Amniotic stem cell (primary cell): ENCODE measurements at places on chromosomes 11 and 22.

- DNase-seq: no peak
Measured at GRCh38 chr11:10481560-10482349, 26.7 kb downstream of the AMPD3 start.

GRCh38 chr11:9075556-9075955 lies 15.8 kb downstream of the SCUBE2 start:
- DNase-seq: no peak

DNA sequence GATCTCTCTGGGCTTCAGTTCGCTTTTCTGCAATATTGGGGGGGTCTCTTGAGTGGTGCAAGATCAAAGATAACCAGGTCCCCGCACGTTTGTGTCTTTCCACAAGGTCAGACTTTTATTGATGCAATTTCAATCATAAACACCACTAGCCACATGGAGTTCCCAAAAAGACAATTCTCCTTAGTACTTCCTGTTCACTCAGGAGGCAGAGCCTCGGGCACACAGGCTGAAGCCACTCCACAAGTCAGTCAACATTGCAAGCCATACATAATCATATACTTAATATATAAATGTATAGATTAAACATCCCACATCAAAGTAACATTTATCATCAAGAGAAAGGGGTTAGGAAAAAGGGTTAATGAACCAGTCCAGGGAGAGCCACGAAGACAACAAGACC lies 12.0 kb downstream of the ST14 start:
- DNase-seq: no peak

DNA sequence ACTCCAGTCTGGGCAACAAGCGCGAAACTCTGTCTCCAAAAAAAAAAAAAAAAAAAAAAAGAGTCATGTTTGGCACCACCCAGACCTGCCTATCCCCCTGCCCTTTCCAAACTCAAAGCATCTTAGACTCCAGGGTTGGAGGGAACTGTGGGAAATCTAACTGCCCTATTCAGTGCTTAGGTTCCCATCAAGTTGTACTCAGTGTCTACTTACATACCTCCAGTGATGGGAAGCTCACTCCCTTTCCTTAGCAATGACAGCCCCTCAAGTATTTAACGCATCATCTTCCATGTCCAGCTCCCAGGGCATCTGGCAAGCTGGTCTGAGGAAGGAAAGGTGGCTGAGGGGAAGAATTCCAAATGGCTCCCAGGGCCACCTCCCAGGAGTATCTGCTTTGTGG lies 3.0 kb downstream of the ACTN3 start:
- no peak for DNase-seq

GRCh38 chr22:41966607-41967240 lies 2.5 kb upstream of the SEPTIN3 start:
- peak; percentile 67 for DNase-seq

- no peak for DNase-seq
Measured at GRCh38 chr11:122983438-122984185, 2.0 kb upstream of the BSX start.

DNA sequence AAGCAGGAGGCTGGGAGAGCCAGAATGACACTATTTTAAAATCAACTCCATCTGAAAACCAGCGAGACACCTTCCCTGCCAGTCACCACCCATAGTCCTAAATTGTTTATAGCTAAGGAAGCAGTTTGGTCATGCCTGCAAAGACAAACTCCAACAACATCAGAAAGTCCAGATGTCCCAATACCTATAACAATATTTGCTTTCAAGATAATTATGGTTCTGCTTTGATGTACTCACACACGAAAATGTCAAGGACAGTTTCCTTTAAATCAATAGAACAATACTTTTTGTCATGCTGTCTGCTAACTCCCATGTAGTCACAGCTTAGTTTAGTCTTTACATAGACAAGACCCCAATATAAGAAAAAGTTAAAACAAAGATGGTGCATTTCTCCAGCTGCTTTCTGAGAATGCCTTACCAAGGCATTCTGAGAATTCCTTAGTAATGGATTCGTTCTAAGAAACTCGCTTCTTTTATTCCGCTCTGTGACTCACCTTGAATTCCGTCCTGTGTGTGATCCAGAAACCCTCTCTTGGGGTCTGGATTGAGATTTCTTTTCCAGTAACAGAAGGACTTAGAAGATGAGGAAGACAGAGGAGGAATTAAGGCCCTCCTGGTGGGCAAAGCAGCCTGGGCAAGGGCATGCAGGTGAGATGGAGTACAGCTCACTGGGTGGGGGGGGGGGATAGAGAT lies 9.6 kb upstream of the SCGB2A2 start:
- DNase-seq: no peak

DNA sequence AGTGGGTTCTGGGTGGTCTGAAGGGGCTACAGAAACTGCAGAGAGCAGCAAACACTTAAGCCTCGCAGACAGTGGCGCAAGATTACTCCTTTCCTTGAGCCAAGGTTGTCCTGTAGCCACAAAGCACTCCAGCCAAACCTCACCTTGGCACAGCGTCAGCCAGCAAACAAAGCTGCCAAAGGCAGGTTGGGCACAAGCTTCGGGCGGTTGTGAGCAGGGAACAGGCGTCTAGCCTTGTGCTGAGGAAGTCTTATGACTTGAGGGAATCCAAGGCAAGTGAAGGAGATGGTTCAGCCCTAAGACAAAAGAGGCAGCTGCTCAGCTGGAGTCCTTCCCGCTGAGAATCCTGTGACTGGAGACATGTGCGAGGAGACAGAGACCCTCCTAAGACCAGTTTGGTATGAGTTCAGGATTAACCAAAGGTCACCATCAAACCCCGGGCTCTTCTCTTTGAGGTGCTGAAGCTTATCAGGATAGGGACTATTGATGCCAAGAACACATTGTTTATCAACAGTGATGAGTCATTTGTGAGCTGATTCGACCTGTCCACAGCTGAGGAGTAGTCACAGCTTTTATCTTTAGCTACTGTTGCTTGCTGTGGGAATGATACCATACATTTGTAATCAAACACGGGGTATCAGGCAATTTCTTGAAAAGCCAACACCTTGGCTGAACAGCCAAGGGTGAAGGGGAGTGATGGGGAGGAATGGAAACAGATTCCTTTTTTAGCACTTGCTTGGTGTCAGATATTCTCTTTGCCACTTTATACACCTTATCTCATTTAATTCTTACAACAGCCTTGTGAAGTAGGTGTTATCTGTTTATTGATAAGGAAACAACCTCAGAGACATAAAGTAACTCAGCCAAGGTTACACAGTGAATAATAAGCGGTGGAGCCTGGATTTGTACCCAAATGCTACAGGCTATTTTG lies 4.6 kb downstream of the ADM start:
- no peak for DNase-seq

DNA sequence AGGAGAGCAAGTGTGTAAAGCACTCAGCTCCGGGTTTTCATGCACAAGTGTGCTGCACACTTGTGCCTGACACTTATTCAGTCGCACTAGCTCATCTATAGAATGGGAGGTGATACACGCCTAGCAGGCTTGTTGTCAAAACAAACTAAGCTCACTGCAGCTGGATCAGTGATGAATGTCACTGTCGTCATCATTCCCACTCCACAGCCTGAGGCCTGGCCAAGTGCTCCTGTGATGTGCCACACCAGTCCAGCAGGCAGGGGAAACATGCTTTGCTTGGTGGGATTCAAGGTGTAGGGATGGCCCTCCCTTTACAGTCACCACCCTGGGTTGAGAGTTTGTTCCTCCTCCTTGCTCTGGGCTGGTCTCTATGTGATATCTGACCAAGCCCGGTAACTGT lies 6.8 kb downstream of the MPST start:
- DNase-seq: no peak

DNA sequence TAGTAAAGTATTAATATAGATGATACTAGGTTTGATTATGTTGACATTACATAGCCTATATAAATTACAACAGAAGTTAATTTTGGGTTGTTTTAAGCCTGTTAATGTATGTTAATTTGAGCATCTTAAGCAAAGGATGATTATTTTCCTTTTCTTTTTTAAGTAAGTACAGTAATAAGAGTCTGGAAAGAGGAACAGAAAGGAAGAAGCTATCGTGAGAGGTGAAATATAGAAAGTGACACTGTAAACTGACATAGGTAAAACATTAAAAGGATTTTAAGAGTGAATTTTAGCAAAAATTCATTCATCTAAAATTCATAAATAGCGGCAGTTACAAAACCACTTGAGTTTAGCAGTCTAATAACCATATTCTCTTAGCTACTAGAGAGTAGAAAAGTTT lies 45.5 kb downstream of the FAR1 start:
- DNase-seq: no peak

- DNase-seq: no peak
Measured at GRCh38 chr11:65505466-65506289, 6.8 kb downstream of the MALAT1 start.

- DNase-seq: no peak
Measured at GRCh38 chr22:50568626-50569025, 5.9 kb upstream of the SYCE3 start.

- DNase-seq: no peak
Measured at GRCh38 chr11:5279471-5280090, 9.8 kb upstream of the HBE1 start.

DNA sequence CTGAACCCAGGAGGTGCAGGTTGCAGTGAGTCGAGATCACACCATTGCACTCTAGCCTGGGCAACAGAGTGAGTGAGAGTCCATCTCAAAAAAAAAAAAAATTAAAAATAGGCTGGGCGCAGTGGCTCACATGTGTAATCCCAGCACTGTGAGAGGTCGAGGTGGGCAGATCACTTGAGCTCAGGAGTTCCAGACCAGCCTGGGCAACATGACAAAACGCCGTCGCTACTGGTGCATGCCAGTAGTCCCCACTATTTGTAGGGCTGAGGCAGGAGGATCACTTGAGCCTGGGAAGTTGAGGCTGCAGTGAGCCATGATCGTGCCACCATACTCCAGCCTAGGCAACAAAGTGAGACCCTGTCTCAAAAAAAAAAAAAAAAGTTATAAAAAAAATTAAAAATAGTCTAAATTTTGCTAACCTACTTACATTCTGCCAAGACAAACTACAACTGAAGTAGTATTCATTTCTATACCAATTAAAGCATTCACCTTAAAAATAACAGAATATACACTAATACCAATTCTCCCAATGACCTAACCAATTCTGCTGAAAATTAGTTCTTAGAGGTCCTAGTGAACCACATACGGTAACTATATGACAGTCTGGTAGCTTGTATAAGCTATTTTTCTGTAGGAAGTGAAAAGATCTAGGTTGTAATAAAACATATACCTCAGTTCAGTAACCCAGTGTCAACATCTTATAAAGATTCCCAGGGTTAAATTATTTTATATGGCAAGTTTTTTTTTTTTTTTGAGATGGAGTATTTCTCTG lies 7.1 kb downstream of the DDX6 start:
- no peak for DNase-seq

- DNase-seq: no peak
Measured at GRCh38 chr11:115643549-115644270, 139.5 kb upstream of the CADM1 start.

DNA sequence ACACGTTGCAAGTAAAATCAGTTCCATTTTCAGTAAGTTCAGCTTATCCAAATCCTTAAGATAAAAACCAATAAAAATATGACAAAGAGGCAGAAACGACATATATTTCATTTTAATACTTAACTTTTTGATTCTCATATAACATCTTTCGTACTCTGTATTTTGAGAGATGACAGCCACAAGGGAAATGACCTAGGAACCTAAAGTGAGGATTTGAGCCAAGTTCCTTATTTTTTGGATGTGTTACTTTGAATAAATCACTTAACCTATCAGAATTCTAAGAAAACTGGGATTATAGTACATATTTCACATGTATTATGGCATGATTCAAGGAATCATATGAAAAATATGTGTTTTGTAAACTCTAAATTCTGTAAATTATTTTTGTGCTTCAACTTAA lies 143.6 kb upstream of the TRPC6 start:
- DNase-seq: no peak

DNA sequence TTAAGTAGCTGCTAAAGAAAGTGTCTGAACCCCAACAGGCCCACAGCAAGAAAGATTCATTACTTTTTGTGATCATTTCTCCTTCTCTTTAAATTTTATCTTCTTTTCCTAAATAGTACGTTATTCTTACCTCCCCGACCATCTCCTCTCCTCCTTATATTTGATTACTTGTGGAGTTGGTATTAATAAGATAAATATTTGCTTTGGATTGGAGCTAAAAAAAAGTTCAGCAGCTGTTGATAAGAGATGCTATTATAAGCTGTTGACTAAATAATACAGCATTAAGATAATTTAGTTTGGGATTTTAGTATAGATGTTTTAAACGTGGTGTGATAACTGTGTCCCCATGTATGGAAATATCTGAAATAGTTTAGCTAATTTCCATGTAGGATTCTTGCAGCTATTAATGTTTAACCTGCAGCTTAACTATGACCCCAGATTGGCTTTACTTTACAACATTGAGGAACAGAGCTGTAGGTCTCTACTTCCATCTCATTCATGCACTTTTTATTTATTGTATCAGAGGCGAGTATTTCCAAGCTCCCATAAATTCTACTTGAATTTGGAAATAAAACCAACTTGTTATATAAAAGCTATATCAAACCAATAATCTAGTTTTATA lies 37.8 kb downstream of the ZNF143 start:
- DNase-seq: no peak

GRCh38 chr11:21794306-21794705 lies 398.6 kb upstream of the ANO5 start:
- no peak for DNase-seq

- DNase-seq: no peak
Measured at GRCh38 chr22:23485490-23485889, 94.6 kb downstream of the IGLL1 start.

GRCh38 chr11:46534711-46535110 lies 59.1 kb downstream of the AMBRA1 start:
- DNase-seq: no peak

DNA sequence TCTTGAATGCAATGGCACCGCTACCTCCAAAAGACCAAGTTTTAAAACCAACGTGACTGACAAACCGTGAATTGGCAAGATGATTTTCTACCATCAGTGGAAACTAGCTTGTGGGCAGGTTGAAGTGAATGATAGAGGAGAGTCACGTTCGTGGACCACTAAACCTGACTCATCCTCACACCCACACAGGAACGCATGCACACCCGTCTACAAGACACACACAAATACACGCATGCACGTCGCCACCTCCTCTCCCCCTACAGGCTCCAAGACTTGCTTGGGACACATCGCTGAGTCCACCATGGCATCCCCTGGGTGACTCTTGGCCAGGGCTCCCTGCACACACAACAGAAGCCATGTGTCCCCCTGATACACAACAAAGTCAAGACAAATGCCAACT lies 14.4 kb downstream of the TMPRSS6 start:
- DNase-seq: no peak

GRCh38 chr11:70569618-70569890 lies 171.2 kb downstream of the CTTN start:
- DNase-seq: no peak

- DNase-seq: no peak
Measured at GRCh38 chr11:48129697-48130395, 86.8 kb upstream of the OR4B1 start.
